ENCODE measurements at places on chromosomes 3 and 15.

DNA sequence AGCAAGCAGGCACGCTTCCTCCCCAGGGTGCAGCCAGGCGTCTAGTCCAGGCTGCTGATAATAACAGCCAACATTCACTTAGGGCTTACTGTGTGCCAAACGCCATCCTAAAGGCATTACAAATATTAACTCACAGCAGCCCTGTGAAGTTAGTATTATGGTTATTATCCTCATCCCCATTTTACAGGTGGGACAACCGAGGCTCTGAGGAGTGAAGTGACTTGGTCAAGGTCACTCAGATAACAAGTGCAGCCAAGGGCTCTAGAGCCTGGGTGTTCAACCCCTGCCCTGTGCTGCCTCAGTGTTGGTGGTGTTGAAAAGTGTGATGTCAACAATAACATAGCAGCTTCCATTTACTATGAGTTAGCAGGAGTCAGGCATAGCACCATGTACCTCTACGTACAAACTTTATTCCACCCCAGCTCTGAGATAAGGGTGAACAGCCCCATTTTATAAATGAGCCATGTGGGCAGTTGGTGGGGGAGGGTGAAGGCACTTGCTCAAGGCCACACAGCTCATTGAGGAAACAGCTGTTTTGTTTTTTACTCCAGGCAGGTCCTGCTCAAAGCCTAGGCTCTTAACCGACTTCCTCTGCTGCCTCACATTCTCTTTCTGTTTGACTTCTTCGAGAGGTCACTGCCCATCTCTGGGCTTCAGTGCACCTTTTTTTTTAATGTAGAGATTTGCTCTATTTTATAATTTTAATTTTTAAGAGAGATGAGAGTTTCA lies 24.0 kb upstream of the TRH start:
- no peak for DNase-seq

DNA sequence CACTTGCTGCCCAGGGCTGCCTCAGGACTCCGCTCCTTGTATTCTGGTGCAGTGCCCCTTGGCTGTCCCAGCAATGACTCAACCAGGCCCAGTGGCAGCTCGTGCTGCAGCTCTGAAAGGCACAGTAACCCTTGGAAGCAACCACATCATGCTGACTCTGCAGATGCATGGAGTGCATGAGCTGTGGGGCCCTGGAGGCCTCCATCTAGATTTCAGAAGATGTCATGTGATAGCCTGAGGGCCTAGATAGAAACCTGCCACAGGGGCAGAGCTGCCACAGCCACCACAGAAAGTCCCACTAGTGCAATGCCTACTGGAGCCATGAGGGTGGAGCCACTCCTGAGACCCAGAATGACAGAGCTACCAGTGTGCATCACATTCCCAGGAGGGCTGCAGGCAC lies 117.1 kb upstream of the SMAD3 start:
- DNase-seq: no peak

GRCh38 chr3:42493798-42494151 lies 8.7 kb upstream of the VIPR1 start:
- DNase-seq: no peak

- DNase-seq: no peak
Observed at GRCh38 chr15:96695426-96695825, 364.9 kb downstream of the NR2F2 start.

- no peak for DNase-seq
Observed at GRCh38 chr15:58369261-58369701, 62.5 kb upstream of the LIPC start.

DNA sequence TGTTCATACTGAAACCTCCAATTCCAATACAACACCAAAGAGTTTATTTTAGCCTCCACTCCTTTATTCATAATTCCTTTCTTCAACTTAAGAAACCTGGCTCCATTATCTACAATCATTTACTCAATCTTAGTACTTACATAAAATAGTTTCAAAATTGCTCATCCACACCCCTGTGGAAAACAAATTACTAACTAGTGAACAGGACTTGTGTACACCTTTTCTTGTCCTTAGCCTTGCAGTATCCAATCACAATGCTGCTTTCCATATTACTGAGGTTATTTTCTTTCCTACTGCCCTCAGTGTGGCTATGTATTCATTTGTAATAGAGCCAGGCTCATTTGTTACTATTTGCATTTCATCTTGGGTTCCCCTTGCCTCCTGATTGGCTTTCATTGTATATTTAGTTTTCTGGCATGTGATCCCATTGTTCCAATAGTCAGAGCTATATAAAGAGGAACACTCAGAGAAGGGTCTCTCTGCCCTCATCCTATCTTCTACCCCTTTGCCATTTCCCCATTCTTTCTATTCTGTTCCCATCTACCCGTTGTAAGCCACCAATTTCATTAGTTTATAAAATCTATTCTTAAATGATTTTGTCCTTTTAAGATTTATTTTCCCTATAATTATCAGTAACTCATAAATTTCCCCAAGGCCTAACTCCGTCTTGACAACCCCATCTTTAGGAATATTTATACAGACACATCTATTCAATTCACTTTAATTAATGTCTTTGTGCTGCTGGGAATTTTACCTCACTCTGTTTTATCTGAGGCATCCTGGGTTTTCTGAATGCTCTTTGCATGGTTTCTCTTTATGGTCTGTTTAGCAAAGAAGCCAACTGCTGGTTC lies 67.9 kb upstream of the RBP1 start:
- no peak for DNase-seq

DNA sequence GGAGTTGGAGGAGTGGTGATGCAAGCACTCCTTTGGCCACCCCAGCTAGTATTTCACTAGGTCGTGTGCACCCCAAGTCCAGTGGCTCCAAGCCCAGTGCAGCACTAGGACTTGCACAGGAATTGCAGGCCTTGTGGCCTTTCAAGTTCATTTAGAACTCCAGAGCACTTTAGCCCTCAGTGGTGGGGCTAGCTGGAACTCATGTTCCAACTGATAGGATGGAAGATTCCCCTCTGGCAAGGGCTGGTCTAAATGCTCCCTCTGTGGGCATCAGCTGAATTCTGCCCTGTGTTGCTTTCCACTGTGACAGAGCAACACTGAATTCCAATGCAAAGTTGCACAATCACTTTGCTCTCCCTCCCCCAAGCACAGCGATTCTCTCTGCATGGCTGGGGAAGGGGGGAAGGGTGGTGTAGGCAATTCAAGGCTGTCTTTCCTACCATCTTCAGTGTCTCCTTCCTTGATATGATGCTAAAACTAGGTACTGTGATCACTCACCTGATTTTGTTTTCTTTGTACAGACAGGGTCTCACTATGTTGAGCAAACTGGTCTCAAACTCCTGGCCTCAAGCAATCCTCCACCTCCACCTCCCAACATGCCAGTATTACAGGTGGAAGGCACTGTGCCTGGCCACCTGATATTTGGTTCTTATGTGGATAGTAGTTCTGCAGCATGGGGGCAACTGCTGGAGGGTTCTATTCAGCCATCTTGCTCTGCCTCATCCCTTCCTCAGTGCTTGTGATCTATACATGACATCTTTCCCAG lies 10.3 kb downstream of the USF3 start:
- no peak for DNase-seq

All from left colon (tissue), 2 donors.